ENCODE measurements at places on chromosomes 13 and 19.

GRCh38 chr13:24671386-24672113 lies 8.7 kb upstream of the ATP12A start:
- peak; percentile 87 for DNase-seq

DNA sequence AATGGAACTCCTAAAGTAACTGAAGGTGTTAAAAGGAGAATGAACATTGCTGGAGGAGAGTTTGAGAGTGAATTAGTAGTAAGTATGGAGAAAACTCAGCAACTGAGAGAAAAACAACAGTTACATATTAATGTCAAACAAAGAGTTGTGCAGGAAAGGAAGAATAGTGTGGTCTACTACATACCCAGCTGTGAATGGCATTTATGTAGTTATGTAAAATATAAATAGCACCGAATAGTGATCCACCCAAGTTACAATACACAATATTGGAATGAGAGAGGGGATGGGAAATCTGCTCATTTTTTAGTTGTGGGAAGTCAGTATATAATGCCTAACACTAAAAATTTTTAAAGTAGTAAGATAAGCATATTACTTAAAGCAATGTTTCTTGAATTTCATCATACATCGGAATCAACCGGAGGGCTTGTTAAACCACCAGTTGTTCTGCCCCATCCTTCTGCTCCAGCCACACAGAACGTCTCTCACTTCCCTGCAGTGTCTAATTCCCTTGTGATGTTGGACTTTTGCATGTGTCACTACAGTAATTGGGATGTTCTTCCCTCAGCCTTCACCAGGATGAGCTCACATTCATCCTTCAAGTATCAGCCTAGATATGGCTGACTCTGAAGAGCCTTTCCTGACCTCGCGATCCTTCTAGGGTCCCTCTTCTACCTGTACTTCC lies 11.5 kb downstream of the CCDC70 start:
- no peak for DNase-seq

DNA sequence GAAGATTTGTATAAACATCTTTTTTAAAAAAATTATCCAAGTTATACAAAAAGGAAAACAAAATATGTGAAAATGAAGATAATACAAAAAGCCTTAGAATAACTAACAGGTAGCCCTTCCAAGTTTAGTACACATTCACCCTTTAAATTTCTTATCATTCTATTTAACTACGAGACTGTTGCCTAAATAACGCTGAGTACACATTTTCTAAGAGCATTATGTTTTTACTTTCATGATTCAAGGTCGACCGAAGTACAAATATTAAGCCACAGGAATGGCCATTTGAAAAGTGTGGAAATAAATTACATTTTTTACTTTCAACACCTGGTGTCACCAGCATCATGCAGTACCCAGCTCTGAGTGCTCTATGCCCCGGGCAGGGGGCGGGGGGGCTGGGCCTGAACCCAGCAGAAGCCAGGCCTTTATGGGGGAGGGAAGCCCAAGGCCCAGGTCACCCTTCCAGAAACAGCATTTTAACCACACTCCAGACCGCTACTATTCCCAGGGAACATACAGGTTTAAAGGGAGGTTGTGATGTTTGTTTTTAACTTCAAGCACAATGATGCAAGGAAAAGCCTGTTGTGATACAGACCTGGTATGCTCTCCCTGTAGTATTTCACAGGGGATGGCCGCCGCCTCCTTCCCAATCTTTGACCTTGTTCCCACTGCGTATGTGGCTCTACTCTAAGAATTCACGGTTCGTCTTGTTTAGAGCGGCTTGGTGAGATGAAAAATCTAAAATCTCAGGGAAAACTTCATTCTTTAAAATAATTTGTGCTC lies 24.0 kb downstream of the GGACT start:
- DNase-seq: no peak

DNA sequence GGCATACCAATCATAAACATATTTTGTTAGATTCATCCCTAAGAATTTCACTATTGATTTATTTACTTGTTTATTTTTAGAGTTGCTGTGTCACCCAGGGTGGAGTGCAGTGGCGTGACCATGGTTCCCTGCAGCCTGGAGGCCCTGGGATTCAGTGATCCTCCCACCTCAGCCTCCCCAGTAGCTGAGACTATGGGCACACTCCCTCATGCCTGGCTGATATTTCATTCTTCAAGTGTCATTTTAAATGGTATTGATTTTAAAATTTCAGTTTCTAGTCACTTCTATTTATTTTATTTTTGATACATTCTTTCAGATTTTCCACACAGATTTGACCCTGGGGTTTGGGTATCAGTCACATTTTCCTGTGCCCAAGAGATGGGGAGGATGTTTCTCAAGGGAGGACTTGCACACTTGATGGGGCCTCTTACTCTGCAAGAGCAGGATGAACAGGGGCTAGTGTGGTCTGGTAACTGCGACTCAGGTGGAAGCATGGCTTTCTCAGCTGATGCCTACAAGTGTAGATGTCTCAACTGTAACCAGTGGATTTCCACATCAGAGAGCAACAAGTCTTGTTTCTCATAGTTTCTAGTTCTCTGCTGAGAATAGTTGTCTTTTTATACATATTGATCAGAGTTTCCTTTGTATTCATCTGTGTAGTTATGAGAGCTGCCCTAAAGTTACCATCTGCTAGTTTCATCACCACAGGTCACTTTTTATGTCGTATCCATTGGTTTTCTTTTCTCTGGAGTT lies 40.2 kb downstream of the CCNE1 start:
- no peak for DNase-seq

DNA sequence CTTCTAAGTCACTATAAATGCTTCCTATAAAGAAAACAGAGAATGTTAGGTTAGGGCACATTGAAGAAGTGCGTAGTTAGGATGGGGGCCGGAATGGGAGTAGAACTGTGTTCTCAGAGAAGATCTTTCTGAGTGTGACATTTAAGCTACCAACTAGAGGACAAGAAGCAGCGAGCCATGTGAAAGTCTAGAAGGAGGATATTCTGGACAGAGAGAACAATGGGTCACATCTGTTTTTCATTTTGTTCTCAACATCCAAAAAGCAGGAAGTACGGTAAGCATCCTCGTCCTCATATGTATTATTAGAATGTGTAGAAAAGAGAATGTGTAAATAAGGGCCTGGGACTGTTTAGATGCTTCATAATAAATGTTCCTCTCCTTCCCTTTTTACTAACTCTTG lies 44.5 kb upstream of the PARP4 start:
- DNase-seq: no peak

All from GM23338 (cell line).